ENCODE measurements at places on chromosomes 12 and 14.

DNA sequence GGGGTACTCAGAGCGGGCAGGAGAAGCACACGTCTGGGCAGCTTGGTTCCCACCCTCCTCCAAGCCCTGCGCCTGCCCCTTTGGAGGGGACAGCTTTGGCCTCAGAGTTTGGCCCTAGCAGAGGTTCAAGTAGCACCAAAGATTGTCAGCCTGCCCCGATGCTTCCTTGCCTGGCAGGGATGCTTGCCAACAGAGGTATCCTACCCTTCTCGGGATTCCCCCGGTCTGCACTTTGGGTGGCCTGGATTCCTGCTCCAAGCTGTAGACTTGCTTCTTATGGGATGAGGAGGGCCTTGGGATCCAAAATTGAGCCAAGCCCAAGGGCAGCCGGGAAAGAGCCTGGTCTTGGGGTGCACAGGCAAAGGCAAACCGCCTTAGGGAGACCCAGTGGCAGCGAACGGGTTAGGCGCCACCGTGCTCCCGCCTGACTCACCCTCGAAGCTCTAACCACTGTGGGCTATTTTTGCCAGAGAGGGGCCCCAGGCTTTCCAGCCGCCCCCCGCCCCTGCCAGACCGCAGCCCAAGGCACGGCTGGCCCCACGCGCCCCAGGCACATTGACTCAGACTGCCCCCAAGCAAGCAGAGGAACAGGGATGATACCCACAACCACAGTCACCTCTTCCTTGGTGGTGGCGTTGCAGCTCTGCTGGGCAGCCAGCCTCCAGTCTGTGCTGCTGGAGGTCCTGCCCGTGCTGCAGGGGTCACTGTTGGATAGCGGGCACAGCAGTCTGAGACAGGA, 847 bp upstream of the WNT10B start:
- DNase-seq: no peak

- DNase-seq: no peak
Observed at GRCh38 chr12:49895773-49896172, 7.9 kb downstream of the FAIM2 start.

- DNase-seq: no peak
Observed at GRCh38 chr12:130527239-130527638, 188.9 kb downstream of the RIMBP2 start.

GRCh38 chr12:58367041-58367440, 425.7 kb downstream of the ATP23 start:
- no peak for DNase-seq
